Left hindlimb (tissue), 1 donor: ENCODE measurements at places on chromosomes 7 and 10.
A peak's percentile ranks its signal among the peaks of the same experiment; 100 is the strongest.

DNA sequence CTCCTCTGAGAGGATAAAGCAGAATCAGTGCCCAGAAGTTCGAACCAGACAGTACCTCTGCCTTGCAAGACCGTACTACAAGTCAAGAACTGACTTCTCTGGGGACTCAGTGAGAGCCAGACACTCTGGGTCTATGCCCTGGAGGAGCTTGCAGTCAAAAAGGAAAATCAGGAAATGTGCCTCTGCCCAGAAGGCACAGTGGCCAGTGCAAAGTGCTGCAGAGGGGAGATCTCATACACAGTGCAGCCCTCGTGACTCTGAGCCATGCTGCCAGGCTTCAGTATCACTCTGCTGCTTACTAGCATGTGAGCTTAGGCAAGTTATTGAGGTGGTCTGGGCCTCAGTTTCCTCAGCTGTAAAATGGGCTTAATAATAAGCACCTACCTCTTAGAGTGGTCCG lies 144.0 kb upstream of the NPY start:
- no peak for DNase-seq

DNA sequence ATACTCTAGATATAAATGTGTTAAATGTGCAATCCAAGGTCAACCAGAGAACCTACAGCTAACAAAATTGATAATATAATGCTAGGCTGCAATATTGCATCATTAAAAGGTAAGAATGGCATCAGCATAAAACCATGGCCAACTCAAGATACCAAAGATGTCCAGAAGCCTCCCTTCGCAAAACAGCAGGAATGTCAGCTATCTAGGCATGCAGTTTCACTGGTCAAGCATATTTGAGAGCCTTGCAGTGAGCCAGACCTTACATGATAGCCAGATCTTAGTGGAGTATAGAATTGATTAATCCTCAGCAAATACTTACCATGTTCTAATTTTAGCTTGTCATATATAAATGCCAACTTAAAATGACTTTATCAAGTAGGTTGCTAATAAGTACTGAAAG lies 138.8 kb downstream of the ZEB1 start:
- no peak for DNase-seq

GRCh38 chr10:10794046-10794445 lies 223.6 kb upstream of the CELF2 start:
- no peak for DNase-seq

DNA sequence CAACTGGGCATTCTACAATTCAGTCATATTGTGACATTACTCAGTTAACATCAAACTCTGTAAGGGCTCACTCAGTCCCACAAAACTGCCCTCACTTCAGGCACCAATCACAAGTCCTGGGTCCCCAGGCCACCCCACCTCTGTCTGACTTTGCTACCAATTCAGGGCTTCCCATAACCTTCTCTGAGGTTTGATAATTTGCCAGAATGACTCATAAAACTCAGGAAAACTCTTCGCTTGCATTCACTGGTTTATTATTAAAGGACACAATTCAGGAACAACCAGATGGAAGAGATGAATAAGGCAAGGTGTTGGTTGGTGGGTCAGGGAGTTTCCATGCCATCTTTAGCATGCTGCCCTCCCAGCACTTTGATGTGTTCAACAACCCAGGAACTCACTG lies 41.3 kb downstream of the AVL9 start:
- DNase-seq: no peak

- no peak for DNase-seq
Measured at GRCh38 chr10:124243702-124244121, 150.3 kb upstream of the CHST15 start.

- DNase-seq: no peak
Measured at GRCh38 chr10:119500123-119500795, 42.3 kb downstream of the RGS10 start.

- no peak for DNase-seq
Measured at GRCh38 chr7:25322473-25322872, 94.2 kb upstream of the NPVF start.

GRCh38 chr10:60148266-60148840 lies 241.3 kb downstream of the ANK3 start:
- DNase-seq: no peak

GRCh38 chr10:122128357-122128756 lies 139.4 kb downstream of the TACC2 start:
- DNase-seq: peak; percentile 68

DNA sequence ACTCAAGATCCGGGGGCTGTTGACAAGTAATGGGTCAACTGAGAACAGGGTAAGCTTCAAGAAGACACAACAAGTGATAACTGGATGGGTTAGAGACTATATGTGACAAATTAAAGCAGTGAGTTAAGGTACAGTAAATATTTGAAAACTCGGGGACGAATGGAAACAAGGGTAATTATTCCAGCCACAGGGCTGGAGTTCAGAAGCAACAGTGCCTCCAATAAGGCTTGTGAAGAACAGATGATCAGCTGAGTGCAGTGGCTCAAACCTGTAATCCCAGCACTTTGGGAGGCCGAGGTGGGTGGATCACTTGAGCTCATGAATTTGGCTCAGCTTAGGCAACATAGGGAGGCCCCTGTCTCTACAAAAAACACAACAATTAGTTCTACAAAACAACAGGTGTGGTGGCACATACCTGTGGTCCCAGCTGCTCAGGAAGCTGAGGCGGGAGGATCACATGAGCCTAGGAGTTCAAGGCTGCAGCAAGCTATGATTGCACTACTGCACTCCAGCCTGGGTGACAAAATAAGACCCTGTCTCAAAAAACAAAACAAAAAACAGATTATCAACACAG lies 20.5 kb upstream of the DLD start:
- no peak for DNase-seq

DNA sequence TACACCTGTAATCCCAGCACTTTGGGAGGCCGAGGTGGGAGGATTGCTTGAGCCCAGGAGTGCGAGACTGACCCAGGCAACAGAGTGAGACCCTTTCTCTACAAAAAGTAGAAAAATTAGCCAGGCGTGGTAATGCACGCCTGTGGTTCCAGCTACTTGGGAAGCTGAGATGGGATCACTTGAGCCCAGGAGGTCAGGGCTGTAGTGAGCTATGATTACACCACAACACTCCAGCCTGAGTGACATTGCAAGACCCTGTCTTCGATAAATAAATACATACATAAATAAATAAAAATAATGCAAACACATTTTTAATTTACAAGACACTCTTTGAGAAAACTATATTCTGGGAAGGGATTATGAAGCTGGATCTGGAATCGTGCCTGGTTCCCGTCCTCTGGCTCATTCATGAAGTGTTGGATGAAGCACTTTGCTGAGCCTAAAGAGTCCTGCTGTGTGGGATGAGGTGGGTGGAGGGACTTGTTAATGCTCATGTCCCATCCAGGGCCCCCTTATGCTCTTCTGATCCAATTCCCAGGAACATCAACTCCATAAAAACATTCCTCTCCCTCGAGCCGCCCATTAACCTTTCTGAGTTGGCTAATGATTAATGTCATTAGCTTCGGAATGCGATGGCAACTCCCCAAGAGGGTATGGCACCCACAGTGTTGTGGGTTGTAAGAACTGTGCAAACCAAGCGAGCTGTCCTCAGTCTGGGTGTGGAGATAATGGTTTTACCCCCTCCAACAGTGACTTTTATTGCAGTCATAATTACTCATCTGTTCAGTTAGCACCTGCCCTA lies 236.3 kb downstream of the BAMBI start:
- no peak for DNase-seq

DNA sequence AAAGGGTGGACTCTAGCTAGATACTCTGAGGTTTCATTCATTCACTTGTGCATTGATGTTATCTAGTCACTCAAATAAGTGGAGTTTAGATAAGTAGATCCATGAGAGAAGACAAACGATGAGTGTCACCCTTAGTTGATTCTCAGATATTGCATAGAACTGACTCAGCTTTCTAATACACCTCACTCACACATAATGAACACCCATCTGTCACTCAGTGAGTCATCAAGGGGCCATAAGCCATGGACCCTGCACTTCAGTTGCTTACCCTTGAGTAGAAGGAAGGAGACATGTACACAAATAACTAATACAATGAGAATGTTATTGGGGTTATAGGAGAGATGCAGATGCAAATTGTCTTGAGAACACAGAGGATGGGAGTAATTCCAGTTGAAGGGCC lies 163.8 kb downstream of the SORCS3 start:
- DNase-seq: no peak

DNA sequence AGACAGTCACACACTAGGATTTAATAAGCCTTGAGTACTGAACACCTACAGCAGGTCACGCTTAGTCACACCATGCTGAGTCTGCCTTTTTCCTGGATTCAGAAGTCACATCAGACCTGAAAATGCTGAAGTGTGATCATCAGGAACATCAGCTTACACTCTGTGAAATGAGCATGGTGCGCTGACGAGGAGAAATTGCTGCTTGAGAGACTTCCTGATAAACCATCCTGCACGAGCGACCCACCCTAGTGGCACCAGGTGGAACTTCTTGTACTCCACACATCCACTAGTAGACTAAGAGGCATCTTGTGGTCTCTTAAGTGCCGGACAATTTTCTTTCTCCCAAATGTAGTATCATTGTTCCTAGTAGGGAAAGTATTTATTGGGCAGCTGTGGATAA lies 51.8 kb upstream of the MRLN start:
- DNase-seq: no peak

GRCh38 chr7:30173058-30173897 lies 38.5 kb downstream of the MTURN start:
- peak; percentile 84 for DNase-seq

- no peak for DNase-seq
Measured at GRCh38 chr7:136877509-136877908, 9.1 kb downstream of the CHRM2 start.

GRCh38 chr10:99410876-99411275 lies 19.5 kb downstream of the GOT1 start:
- DNase-seq: no peak

- no peak for DNase-seq
Measured at GRCh38 chr7:136741941-136742340, 126.5 kb upstream of the CHRM2 start.

- no peak for DNase-seq
Measured at GRCh38 chr7:151104411-151105235, 18.3 kb downstream of the AGAP3 start.

DNA sequence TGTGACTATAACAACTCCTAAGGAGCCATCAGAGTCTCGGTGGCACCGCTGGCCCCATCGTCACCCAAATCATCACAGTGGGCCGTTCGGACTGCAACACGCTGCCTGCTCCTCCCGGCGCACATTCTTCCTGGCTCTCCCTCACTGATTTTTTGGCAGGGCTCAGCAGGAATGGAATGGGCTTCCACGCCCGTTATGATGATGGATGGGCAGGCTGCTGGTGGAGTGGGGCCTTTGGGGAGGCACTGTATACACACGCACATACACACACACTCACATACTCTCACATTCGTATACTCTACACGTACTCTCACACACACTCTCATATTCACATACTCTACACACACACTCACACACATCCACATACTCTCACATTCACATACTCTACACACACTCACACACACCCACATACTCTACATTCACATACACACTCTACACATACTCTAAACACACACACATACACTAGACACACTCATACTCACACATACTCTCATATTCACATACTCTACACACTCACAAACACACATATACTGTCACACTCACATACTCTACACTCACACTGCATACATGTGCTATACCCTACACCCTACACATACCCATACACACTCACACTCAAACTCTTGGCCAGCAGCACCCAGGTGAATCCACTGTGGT lies 99.8 kb downstream of the KCNMA1 start:
- peak; percentile 77 for DNase-seq

GRCh38 chr10:103854686-103855391 lies 537 bp downstream of the SH3PXD2A start:
- peak; percentile 65 for DNase-seq

GRCh38 chr7:51011710-51012350 lies 229.1 kb upstream of the GRB10 start:
- DNase-seq: no peak

DNA sequence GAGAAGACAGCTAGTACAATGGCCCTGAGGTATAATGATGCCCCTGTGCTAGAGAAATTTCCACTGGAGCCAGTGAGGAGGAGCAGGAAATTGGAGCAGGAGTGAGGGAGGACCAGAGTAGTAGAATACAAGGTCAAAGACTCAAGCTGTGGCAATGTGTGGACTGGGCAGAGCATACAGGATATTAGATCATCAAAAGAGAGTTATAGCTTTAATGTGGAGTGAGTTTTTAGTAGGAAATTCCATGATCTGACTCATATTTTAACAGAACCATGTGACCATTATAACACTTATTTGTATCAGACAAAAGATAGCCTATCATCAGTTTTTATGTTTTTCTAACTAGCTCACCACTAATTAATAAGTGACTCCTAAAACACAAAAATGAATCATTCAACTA lies 154.1 kb downstream of the DGKB start:
- no peak for DNase-seq

DNA sequence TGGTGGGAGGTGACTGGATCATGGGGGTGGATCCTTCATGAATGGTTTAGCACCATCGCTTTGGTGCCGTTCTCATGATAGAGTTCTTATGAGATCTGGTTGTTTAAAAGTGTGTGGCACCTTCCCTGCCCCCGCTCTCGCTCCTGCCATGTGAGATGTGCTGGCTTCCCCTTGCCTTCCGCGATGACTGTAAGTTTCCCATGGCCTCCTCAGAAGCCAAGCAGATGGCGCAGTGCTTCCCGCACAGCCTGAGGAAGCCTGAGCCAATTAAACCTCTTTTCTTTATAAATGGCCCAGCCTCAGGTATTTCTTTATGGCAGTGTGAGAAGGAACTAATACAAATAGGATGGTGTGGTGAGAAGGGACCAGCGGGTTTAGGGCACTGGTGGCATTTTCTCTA lies 243.3 kb upstream of the CELF2 start:
- no peak for DNase-seq

DNA sequence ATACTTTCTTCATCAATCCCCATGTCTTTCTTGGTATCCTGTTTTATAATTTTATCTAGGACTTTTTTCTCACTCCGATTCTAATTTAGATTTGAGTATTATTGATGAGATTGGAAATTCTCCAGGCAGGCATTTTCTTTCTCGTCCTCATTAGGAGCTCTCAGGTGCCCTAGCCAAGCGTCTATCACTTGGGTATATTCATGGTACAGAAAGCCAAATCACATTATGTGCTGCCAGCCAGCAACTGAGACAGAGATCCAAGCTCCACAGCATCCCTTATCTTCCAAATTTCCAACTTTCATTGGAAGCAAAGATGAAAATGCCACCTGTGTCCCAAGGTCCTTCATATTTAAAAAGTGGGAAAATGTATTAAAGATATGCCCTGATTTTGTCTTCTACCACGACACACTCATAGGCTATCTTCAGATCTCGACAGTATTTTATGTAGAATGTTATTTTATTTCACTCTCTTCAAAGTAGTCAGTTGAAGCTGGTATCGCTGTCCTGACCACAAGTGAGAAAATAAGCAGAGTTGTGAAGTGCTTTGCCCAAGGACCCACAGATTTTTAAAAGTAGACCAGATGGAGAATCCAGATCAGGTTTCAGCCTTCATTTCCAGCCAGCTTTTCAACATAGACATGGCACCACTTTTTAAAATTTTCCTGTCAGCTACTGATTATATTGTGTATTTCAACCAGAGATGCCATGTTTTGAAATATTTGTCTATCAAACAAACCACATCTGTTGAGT lies 773.4 kb downstream of the CNTNAP2 start:
- no peak for DNase-seq

- no peak for DNase-seq
Measured at GRCh38 chr10:1120801-1121211, 64.6 kb downstream of the WDR37 start.

- no peak for DNase-seq
Measured at GRCh38 chr7:152189061-152189460, 163.6 kb downstream of the GALNT11 start.
